ENCODE measurements at places on chromosomes 2 and 18.

DNA sequence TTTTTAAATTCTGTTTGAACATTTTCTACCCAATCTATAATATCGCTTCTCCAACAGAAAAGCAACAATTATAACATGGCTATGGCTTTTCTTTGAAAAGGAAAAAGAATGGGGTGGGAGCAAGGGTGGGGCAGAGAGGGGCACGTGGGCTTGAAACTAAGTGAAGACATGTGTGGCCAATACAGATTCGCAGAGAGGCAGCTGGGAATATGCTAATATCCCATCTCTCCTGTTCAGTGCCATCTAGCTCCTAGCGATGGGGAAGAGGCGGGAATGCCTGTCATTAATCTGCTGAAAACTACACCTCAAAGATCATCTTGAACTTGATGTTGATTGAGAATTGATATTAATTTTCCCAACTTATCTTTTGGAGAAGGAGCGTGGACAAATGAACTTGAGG, 65.5 kb upstream of the ITGA6 start:
- no peak overlapping the region for H3K27ac ChIP-seq
- H3K4me1 ChIP-seq: no peaks in the 10 kb centered on the region
- H3K27me3 ChIP-seq: peaks cover 40% of the 10 kb centered on the region
- no peak for DNase-seq
- no peak overlapping the region for H3K4me3 ChIP-seq

DNA sequence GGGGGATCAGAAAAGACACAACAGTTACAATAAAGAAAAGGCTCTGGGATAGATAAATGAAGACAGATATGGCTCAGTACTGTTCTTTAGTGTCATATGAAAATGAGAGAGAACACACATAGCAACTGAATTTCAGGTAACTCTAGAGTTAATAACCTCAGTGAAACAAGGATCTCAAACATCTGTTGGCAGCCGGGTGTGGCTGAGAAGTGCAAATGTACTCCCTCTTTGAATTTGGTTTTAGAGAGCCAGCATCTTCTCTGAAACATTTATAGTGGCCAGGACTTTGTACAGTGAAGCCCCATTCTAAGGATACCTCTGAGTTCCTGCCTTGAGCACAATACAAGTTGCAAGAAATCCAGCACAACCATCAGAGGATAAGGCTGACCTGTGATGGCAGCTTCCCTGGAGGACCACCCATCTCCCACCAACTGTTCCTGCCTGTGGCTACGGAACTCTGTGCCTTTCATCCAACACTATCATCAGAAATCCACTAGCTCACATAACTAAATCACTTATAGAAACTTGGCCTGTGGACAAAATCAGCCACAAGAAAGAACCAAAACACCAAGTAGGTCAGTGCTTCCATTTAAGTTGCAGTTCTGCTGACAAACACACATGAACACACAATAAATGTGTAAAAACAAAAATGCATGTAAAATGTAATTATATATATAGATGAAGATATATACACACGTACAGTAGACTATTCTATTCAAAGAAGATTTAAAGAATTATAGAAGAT, 37.3 kb upstream of the PEX13 start:
- H3K27ac ChIP-seq: no peak overlapping the region
- no peak for DNase-seq
- H3K27me3 ChIP-seq: no peaks in the 10 kb centered on the region
- no peaks in the 10 kb centered on the region for H3K36me3 ChIP-seq
- no peak overlapping the region for H3K4me3 ChIP-seq

DNA sequence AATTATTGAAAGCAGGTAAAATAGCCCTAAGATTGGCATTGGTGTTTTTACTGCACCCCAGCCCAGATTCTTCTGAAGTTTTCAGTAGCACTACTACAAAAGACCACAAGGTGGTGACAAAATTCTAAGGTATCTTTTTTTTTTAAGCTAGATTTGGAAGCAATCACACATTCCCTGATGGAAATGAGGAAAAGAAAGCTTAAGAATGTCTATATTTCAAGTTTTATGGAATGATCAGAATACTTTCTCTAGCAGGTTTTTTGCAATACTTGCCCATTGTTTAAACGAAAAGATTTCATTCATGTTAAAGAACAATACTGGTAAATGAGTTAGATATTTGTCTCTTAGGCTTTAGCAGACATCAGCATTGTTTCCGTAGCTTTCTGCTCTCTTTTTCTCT, 32.1 kb upstream of the ZNF638 start:
- no peak overlapping the region for H3K4me3 ChIP-seq
- DNase-seq: no peak
- H3K27me3 ChIP-seq: peaks cover 34% of the 10 kb centered on the region
- no peaks in the 10 kb centered on the region for H3K4me1 ChIP-seq

GRCh38 chr2:31688282-31688681, 107.5 kb upstream of the SRD5A2 start:
- no peak for DNase-seq
- no peak overlapping the region for H3K4me3 ChIP-seq
- peaks cover 30% of the 10 kb centered on the region for H3K27me3 ChIP-seq
- H3K4me1 ChIP-seq: no peaks in the 10 kb centered on the region
- no peaks in the 10 kb centered on the region for H3K36me3 ChIP-seq

GRCh38 chr2:42663828-42664227, 95.4 kb downstream of the MTA3 start:
- no peaks in the 10 kb centered on the region for H3K27me3 ChIP-seq
- no peak for DNase-seq
- H3K4me1 ChIP-seq: peaks cover 7% of the 10 kb centered on the region

DNA sequence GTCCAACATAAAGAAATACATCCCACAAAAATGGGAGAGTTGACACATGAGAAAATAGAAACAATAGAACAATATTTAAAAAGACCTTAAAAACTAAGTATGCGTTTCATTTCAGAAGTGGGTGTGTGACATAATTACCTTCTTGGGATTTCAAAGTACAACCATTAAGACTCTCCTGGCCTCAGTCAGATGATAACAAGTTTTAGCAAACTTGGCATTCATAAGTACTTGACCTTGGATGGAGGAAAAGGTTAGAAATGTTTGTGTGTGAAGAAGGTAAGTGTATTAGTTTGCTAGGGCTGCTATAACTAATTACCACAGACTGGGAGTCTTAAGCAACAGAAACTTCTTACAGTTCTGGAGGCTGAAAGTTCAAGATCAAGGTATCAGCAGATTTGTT, 4.9 kb upstream of the NGEF start:
- H3K4me3 ChIP-seq: no peak overlapping the region
- no peaks in the 10 kb centered on the region for H3K36me3 ChIP-seq
- H3K27ac ChIP-seq: no peak overlapping the region

- no peaks in the 10 kb centered on the region for H3K27me3 ChIP-seq
- no peaks in the 10 kb centered on the region for H3K36me3 ChIP-seq
- H3K4me1 ChIP-seq: no peaks in the 10 kb centered on the region
- no peak overlapping the region for H3K4me3 ChIP-seq
Observed at GRCh38 chr2:183375821-183376220, 251.6 kb downstream of the NUP35 start.

DNA sequence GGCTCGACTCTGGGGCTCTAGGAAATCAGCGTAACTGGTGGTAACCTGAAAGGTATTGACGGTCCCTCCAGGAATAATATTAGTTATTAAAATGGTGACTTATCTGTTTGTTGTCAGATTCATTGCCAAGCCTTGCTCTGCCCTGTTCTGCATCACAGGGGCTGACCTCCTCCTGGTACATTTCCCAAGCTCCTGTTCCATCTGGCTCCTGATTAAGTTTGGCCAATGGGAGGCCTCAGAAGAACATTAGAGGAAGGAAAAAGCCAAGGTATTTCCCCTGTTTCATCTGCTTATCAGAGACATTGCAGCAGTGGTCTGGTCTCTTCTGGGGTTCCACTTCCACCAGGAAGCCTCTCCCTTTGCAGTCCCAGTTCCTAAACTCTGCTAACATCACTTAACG, 527.0 kb downstream of the TNS1 start:
- no peak for DNase-seq
- no peaks in the 10 kb centered on the region for H3K4me1 ChIP-seq
- no peaks in the 10 kb centered on the region for H3K36me3 ChIP-seq
- H3K27ac ChIP-seq: no peak overlapping the region
- no peaks in the 10 kb centered on the region for H3K27me3 ChIP-seq

DNA sequence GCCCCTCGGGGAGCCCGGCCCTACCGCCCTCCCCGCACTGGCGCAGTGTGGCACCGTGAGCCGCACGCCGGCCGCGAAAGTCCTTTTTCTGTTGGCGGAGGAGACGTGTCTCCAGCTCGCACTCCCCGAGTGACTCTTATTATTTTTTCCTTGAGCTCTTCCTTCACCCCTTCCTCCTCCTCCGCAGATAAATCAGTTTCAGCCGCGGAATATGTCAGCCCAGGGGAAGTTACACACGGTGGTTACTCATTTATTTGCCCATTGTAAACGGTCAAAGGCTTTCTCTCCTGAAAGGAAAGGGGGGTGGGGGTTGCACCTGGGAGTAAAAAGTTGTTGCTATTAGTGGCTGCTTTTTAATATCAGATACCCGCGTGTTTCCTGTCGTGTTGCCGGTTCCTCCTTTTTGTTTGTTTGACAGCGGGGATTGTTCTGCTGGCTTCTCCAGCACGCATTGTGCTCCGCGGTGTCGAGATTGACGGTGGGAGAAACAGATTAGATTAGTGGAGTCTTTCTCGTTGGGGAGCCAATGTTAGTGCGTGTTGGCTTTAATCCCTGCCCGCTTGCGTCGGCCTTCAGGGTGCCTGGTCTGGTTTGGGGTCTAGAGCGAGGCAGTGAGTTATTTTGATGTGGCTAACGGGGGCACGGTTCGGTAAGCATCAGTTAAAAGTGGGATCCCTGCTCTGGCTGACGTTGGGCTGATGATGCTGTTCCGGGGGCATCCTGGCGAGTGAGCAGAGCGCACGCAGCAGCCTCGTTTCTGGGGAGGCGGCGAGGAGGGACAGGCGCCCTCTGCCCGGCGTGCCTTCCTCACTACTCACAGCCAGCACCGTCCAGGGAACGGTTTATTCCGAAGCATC, 1.6 kb downstream of the CRIM1 start:
- DNase-seq: no peak
- H3K4me3 ChIP-seq: peak overlapping the region; percentile 90
- H3K27me3 ChIP-seq: peaks cover 14% of the 10 kb centered on the region
- peaks cover 8% of the 10 kb centered on the region for H3K36me3 ChIP-seq
- H3K27ac ChIP-seq: peak overlapping the region; percentile 80

All from central memory CD8-positive, alpha-beta T cell (primary cell).